ENCODE measurements at places on chromosomes 5 and 9. TPM values are rescaled to one million over a fixed set of nuclear protein-coding genes. Genes with fewer than 3 reads are reported as not detected.

Gene ZNF474
- total RNA-seq = not detected

Gene SPAG8
- not detected for total RNA-seq

Gene MARVELD2
- total RNA-seq = not detected

Gene COL15A1
- total RNA-seq = 58.6 TPM

GRCh38 chr5:76604838-76605237 lies 18.4 kb downstream of the F2RL2 start:
- no peak for DNase-seq

DNA sequence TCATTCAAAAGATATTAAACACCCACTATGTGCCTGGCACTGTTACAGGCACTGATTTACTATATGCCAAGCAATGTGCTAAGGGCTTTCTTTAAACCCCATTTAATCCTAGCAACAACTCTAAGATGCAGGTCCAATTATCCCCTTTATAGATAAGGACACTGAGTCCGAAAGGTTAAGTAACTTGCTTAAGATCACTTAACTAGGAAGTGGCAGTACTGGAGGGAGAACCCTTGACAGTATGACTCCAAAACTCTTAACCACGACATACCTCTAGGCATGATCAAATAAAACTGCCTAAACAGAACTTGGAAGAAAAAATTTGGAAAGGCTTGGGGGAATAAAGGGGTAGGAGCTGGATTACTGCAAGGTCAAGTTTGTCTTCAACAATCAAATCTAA lies 1.7 kb downstream of the RAB14 start:
- no peak for DNase-seq

- no peak for DNase-seq
Measured at GRCh38 chr9:88534456-88535225, at the start of gene NXNL2. TSS of gene NXNL2 (plus strand) at chr9:88535178. CDS start at chr9:88535435, 257 bp downstream.

DNA sequence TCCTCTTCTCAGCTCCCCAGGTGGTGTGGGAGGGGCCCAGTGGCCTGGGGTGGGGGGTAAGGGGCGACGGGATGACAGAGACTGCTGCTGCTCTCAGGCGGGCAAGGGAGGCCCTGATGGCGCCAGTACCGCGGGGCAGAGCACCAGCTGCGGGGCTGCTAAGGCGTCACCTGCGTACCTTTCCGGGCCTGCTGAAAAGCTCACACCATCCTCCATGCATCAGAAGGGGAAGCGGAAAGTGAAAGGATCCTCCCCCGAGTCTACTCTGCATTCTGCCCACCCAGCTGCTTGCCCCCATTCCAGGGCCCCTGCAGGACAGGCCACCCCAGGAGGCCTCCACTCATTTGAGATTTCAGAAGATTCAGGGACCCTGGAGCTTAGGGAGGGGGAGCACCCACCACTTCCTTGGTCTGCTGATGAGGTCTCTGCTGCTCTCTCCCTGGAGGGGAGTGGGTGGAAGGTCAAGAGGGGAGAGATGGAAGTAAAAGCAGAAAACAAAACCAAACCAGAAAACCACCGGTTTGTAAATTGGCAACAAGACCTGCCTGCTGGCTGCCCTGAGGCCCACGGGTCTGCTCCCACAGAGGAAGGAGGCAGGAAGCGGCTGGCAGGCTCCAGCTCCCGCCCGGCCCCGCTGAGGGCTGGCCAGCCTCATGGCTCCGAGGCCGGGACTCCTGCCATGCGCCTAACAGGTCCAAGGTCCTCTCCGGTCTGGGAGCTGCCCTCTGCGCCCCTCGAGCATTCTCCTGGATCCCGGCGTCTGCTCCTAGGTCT lies 33.6 kb downstream of the PRRT1B start:
- no peak for DNase-seq

- DNase-seq = no peak
Measured at GRCh38 chr5:15592728-15593127, 92.7 kb downstream of the FBXL7 start.

Data from ascending aorta (tissue), 2 donors.